ENCODE measurements at places on chromosomes 5 and 9.

DNA sequence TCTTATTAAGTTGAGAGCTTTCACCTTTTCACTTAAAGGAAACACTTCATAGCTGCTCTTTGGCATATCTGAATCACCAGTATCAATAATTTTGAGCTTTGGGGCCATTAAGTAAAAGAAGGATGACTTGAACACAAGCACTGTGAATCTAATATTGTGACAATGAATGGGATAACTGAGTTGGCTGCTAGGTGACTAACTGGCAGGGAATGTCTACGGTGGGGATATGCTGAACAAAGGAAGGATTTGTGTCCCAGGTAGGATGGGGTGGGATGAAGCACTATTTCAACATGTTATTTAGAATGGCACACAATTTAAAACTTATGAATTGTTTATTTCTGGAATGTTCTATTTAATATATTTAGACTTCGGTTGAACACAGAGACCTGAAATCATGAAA is 123.6 kb downstream of the TEX10 start:
- no peak for DNase-seq

DNA sequence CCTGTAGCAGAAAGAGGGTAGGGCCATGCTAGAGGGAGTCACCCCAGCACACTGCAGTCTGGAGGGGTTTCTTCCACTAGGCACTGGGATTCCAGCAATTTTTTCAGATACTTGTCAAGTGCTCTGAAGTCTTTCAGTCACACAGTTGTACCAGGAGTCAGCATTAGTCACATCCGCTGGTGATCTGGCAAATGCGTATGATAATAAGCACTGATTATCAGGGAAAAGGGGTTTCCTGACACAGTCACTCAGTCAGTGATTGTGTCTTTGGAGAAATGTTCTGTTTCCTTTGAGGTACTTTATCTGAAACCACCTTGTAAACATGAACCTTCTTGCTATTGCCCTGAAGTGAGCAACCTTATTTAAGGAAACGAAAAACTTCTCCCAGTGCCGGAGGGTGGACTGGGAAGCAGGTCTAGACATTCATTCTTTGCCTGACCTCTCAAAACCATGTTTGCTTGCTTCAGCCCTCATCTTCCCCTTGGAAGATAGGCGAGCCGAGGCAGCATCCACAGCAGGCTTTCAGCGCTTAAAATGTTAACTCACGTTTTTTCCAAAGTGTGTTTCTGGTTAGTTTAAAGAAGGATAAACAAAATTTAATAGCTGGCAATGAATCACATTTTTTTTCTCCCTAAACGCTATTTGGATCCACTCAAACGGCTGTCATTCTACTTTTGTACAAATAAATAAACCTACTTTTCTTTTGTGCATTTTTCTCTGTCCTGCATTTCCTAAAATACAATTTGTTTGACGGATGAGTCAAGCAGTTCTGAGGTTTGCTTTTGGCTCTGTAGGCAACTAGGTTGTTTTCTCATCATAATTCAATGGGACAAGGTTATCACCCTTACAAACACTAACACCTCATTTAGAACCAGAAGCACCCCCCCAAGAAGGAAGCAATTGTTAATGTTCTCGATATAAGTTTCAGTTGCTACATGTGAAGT is 77.7 kb downstream of the FOXD1 start:
- DNase-seq: no peak

- no peak for DNase-seq
These were observed 3.0 kb upstream of the AGPAT2 start for GRCh38 chr9:136690104-136690805.

- no peak for DNase-seq
These were observed 143.4 kb downstream of the TENT4A start for GRCh38 chr5:6856653-6857052.

DNA sequence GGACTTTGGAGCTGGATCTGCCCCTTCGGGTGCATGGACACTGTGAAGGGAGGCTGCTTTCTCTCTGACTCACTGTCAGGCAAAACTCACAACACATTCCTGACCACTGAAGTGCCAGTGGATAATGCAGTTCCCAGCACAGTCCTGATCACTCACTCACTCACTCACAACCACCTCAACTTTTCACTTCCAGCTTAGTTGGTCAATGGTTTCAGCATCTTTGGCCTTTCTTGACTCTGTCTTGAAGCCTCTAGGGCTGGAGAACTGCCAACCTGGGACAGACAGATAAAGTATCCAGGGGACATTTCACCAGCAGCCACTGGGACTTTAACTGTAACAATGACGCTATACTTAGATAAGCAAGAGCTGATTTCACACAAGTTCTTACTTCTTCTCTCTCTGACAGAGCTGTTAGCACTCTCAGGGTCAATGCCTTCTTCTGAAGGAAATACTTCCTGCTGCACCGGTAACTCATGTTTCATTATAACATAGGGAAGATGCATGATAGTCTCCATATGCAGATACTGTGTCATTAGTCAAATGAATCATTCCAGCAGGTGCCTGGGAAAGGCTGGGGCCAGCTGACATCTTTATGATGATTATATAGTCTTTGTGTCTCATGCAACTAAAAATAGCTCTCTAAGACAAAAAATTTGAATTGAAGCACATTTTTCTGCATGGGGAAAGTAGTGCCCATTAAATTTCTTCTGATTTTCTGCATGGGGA is 499.0 kb downstream of the SEMA5A start:
- DNase-seq: no peak

- no peak for DNase-seq
These were observed 127.6 kb upstream of the RPS23 start for GRCh38 chr5:82405618-82406204.

DNA sequence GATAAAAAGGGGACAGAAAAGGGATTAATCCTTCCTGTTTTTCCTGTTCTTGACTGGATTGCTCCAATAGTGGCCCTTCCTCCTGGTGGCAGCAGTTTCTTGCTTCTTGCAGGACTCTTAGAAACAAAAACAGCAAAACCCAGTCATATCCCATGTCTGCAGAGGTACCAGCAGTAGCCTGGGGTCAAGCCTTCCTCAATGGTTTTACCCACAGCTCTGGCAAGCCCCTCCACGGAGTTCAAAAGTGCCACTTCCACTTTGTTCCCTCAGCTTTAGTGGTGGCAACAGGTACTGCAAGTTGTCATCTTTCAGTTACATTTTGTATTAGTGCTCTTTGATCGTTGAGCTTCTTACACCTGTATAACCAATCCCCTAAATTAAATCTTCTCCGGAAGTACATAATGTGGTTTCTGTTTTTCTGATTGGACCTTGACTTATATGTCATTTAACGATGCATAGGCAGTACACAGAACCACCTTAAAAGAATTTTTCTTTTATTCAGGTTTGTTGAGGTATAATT is 8.7 kb upstream of the RANBP6 start:
- peak; percentile 9 for DNase-seq

DNA sequence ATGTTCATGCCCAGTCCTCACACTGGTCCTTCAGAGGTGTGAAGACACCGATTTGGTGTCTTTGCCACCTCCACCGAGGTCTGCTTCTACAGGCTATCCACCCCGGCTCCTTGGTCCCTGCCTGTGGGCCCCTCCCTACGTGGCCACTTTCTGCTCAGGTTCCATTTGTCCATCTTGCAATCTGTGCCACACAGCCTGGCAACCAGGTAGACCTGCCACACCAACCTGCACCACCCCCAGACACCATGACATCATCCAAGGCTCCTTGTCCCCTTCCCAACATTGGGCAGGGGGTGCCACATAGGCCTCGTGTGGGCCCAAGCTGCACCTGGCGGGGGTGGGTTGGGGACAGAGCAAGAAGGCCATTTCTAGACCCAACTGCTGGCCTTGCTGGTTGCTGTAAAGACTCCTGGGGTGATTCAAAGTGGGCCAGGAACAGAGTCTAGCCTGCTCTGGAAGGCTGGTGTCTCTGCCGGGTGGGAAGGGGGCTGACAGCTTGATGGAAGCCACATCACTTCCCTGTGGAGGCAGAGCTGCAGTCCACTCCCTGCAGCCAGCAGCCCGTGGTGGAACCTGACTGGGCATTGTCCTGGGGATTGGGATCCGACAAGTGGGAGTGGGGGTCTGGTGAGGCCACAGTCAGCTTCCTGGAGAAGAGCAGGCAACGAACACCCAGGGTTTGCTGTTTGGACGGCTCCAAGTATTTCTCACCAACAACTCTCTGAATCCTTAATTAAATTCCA is 65.8 kb upstream of the SLC25A51 start:
- DNase-seq: no peak

Measured in cerebellar cortex (tissue), 1 donor.